ENCODE measurements at places on chromosomes 1 and 21.

DNA sequence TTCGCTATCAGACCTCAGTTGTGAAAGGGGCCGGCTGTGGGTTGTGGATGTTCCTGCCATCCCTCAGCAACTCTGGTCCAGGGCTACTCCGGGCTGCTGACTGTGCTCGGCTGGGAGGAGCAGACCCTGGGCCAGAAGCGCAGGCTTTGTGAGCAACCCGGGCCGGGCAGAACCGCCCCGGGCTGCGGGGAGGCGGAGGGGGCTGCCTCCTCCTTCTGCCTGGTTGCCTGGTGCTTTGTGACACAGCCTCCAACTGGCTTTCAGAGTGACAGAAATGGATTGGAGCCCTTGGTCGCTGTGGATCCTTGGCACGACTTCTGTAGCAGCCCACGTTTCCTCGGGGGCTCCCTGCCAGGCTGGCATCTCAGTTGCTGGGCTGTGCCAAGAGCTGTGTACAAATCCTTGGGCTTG lies 10.0 kb downstream of the DRAXIN start:
- H3K4me1 ChIP-seq: no peaks in the 10 kb centered on the region
- no peak for DNase-seq
- H3K27me3 ChIP-seq: peaks cover 38% of the 10 kb centered on the region
- no peak overlapping the region for H3K4me3 ChIP-seq
- no peak overlapping the region for H3K27ac ChIP-seq

DNA sequence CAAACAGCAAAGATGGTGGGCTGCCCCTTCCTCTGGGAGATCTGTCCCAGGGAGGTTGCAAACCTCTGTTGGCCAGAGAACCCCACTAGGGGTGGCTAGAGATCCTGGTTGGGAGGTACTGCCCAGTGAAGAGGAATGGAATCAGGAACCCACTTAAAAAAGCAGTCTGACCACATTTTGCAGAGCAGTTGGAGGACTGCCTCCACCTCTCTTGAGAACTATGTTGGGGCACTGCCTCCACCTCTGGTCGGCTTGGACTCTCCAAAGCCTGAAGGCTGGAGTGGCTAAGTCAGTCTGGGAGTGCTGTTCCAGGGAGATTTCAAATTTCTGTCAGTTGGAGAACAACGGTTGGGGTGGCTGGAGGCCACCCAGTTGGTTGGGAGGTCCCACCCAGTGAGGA lies 58.6 kb downstream of the TNFSF4 start:
- H3K27ac ChIP-seq: no peak overlapping the region
- H3K4me3 ChIP-seq: no peak overlapping the region
- H3K27me3 ChIP-seq: no peaks in the 10 kb centered on the region

DNA sequence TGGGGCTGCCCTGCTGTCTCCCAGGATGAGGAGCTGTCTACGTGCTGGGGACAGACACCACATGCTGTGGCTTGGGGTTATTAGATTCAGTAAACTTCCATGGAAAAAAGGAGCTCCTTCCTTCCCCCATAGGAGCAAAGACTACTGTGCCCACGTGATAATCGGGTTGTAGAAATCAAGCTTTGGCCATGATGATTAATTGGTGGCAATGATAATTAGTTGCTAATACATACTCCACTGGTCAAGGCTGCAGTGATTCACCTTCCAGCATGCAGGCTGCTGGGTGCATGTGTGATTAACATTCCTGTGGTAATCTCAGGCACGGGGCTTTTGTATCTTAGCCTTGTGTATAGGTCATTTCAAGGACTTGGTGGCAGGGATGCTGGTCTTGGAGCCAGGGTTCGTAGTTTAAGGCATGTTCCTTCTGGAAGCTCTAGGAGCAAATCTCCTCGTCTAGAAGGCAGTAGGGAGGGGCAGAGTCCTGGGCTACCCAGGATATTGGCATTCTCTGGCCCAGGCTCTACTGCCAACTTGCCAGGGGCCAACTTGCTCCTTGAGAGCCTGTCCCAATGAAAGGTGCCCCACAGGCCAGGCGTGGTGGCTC lies 41.4 kb downstream of the TMCO4 start:
- H3K36me3 ChIP-seq: peaks cover 12% of the 10 kb centered on the region
- H3K4me1 ChIP-seq: no peaks in the 10 kb centered on the region
- H3K27ac ChIP-seq: no peak overlapping the region
- DNase-seq: no peak
- no peaks in the 10 kb centered on the region for H3K27me3 ChIP-seq

- no peaks in the 10 kb centered on the region for H3K36me3 ChIP-seq
- no peaks in the 10 kb centered on the region for H3K27me3 ChIP-seq
- H3K27ac ChIP-seq: no peak overlapping the region
Measured at GRCh38 chr1:37622131-37622530, 12.6 kb downstream of the RSPO1 start.

GRCh38 chr1:147822292-147822691 lies 61.9 kb upstream of the GJA5 start:
- no peak overlapping the region for H3K4me3 ChIP-seq
- H3K27me3 ChIP-seq: no peaks in the 10 kb centered on the region
- no peaks in the 10 kb centered on the region for H3K4me1 ChIP-seq

GRCh38 chr1:244496186-244496585 lies 35.1 kb downstream of the CATSPERE start:
- no peak overlapping the region for H3K4me3 ChIP-seq
- no peaks in the 10 kb centered on the region for H3K27me3 ChIP-seq
- no peak overlapping the region for H3K27ac ChIP-seq
- no peak for DNase-seq
- no peaks in the 10 kb centered on the region for H3K4me1 ChIP-seq
- no peaks in the 10 kb centered on the region for H3K36me3 ChIP-seq

DNA sequence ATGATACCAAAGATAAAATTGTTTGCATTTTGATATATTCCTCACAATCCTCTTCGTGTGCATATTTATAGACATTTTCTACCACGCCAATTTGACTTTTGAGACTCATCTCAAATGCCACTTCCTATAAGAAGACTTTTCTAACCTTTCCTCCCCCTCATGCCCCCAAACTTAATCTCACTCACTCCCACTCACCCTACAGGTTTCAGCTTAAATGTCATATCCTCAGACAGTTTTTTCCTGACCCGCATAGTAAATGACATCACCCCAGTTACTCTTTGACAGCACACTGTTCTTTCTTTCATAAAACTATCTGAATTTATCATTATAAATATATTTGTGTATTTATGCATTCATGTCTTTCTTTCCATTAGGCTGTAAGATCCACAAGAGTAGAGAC lies 29.6 kb upstream of the RGS8 start:
- H3K36me3 ChIP-seq: no peaks in the 10 kb centered on the region
- H3K27me3 ChIP-seq: no peaks in the 10 kb centered on the region
- peaks cover 6% of the 10 kb centered on the region for H3K4me1 ChIP-seq

DNA sequence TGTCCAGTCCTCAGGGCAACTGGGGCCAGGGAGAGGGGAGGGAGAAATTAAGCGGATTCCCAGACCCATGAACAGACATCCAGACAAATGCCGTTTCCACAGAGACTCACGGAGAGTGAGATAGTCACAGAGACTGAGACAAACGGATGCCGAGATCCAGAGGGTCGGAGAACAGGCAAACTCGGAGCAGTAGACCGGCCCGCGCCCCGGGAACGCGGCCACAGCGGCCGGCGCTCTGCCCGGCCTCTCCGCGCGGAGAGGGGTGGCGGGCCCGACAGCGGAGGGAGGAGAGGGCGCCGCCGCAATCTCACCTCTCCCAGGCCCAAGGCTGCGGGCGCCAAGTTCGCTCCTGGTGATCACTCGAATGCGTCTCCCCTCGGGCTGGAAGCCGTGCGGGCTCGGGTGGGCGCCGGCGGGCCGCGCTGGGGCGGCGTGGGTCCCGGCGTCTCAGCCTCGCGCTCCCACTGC lies 831 bp upstream of the FOXD2 start:
- H3K4me3 ChIP-seq: peak overlapping the region; percentile 64
- H3K4me1 ChIP-seq: peaks cover 62% of the 10 kb centered on the region
- H3K36me3 ChIP-seq: no peaks in the 10 kb centered on the region
- no peak for DNase-seq
- H3K27me3 ChIP-seq: peaks cover 99% of the 10 kb centered on the region

DNA sequence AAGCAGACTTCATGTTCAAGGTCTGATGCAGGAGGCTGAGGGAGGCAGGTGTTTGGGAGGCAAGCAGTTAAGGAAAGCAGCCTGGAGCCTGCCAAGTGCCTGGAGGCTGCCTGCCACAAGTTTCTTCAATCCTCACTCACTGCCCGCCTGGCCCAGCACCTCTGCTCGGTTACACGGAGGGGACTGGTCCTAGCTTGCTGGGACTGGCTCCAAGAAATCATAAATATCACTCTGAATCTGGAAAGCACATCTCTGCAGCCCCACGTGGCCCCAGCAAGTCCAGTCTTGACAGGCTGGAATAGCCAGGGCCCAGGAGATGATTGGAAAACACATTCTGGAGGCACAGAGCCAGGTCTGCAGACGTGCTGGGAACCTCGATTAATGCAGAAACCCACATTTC lies 83.9 kb downstream of the BCAR3 start:
- H3K36me3 ChIP-seq: no peaks in the 10 kb centered on the region
- H3K4me1 ChIP-seq: no peaks in the 10 kb centered on the region
- peak; percentile 47 for DNase-seq
- H3K27me3 ChIP-seq: no peaks in the 10 kb centered on the region

GRCh38 chr1:60149251-60149650 lies 75.7 kb upstream of the C1orf87 start:
- no peak overlapping the region for H3K4me3 ChIP-seq
- H3K36me3 ChIP-seq: no peaks in the 10 kb centered on the region
- no peak overlapping the region for H3K27ac ChIP-seq
- H3K4me1 ChIP-seq: no peaks in the 10 kb centered on the region
- no peak for DNase-seq
- no peaks in the 10 kb centered on the region for H3K27me3 ChIP-seq

GRCh38 chr21:41621513-41621912 lies 113.6 kb upstream of the TMPRSS2 start:
- H3K4me3 ChIP-seq: no peak overlapping the region
- H3K4me1 ChIP-seq: no peaks in the 10 kb centered on the region
- H3K27me3 ChIP-seq: peaks cover 15% of the 10 kb centered on the region

DNA sequence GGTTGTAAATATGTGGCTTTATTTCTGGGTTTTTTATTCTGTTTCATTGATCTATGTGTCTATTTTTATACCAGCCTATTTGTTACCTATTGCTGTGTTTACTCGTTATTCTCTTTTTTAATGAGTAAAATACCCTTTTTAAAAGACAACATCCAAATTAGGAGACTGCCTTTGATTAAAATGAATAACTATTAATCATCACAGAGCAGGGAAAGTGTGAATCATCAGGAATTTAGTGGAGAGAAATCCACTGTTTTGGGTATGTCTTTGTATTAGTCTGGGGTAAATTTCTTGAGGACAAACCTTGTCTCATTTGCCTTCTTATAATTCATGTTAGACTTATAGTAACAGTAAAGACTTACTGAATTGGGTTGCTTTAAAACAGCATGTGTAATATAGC lies 12.1 kb downstream of the DISC1 start:
- no peaks in the 10 kb centered on the region for H3K4me1 ChIP-seq
- H3K27me3 ChIP-seq: no peaks in the 10 kb centered on the region
- no peak for DNase-seq
- H3K36me3 ChIP-seq: no peaks in the 10 kb centered on the region
- H3K27ac ChIP-seq: no peak overlapping the region

GRCh38 chr1:23444104-23444533 lies 19.6 kb upstream of the TCEA3 start:
- H3K4me1 ChIP-seq: no peaks in the 10 kb centered on the region
- H3K27ac ChIP-seq: no peak overlapping the region
- H3K4me3 ChIP-seq: no peak overlapping the region
- H3K36me3 ChIP-seq: no peaks in the 10 kb centered on the region

GRCh38 chr21:35724156-35724555 lies 336.2 kb downstream of the SETD4 start:
- no peak for DNase-seq
- H3K4me1 ChIP-seq: no peaks in the 10 kb centered on the region
- H3K27ac ChIP-seq: no peak overlapping the region
- H3K36me3 ChIP-seq: no peaks in the 10 kb centered on the region
- H3K4me3 ChIP-seq: no peak overlapping the region

GRCh38 chr1:5967351-5968160 lies 24.7 kb downstream of the NPHP4 start:
- H3K27ac ChIP-seq: no peak overlapping the region
- DNase-seq: no peak
- H3K27me3 ChIP-seq: no peaks in the 10 kb centered on the region
- H3K36me3 ChIP-seq: no peaks in the 10 kb centered on the region

DNA sequence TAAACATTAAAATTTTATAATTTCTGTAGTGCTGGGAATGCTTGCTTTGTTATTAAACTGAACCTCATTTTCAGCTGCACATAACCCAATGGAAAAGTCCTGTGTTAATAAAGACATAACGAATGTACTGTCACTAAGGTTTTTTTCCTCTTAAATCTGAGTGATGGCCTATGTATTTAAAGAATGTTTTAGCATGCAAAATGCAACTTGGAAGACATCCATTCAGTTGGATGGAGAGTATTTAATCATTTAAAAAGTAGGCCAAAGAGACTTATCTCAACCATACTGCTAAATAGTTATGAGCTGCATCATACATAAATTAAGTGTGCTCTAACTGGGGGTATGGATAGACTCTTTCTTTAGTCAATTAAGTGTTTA lies 48.5 kb downstream of the RWDD3 start:
- no peaks in the 10 kb centered on the region for H3K27me3 ChIP-seq
- H3K4me1 ChIP-seq: no peaks in the 10 kb centered on the region
- no peak overlapping the region for H3K4me3 ChIP-seq
- DNase-seq: no peak

DNA sequence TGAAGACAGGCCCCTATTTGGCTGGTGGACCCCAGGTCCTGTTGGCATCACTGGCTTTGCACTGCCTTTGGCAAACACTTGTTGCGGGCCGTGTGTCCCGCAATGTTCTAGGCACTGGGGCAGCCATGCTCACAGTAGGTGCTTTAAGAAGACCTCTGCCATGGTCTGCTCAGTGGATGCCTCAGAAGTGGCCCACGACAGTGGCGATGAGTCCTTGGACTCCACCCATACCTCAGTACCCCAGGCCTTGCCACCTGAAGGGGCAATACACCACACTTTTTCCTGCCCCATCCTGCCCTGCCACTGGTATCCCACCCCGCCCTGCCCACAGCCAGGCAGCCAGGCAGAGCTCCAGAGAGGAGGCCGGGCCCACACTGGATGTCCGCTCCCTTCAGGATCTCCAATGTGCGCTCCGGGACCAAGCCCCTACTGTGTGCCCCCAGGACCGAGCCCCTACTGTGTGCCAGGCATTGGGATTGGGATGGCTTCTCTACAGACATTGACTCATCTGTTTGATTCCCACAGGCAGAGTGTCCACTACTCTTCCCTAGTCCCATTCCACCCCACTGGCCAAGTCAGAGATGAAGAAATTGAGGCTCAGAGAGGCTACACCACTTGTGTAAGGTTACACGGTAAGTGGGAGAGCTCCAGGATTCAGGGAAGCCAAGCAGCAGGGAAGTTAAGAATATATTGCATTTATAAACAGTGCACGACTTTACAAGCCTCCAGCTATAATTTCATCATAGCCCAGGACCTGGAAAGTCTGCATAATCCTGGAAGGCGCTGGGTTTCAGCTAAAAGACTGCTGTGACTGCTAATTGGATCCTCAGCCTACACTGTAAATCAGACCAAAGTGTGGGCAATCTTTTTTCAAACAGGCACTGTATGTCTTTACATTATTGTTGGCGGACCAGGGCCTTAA lies 101.6 kb downstream of the DMRTB1 start:
- peak; percentile 62 for DNase-seq
- H3K4me3 ChIP-seq: no peak overlapping the region
- peaks cover 19% of the 10 kb centered on the region for H3K27me3 ChIP-seq
- no peak overlapping the region for H3K27ac ChIP-seq

All from spleen (tissue), 13 donors.